B cell (primary cell): ENCODE measurements at places on chromosomes 16 and 17.
A peak's percentile ranks its signal among the peaks of the same experiment; 100 is the strongest.

DNA sequence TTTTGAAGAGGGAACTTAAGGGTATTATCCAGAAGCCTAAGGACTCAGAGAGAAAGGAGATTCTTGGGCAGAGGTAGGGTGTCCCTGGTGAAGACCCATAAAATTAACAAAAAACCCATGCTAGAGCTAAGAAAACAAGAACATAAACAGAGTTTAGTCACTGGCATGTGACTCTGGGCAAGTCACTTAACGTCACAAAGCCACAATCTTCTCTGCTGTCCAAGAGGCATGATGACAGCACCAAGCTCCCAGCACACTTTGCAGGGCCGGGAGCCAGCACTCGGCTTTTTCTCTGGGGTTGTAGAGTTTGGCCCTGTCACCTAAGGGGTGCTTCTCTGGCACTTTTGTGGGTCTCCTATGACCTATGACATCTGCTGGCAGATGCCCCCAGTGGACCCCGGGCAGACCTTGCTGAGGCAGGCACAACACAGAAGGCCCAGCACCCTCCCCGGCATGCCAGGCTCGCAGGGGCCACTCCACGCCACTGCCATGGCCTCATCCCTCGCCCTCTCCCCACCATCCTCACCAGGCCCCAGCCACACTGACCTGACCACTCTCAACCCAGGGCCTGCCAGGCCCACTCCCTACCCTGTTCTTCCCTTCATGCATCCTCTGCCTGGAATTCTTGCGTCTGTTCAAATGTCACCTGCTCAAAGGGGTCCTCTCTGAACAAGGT lies 69.8 kb downstream of the DYNLRB2 start:
- no peak overlapping the region for H3K27ac ChIP-seq
- H3K27me3 ChIP-seq: no peaks in the 10 kb centered on the region
- no peak overlapping the region for H3K4me3 ChIP-seq

- H3K4me3 ChIP-seq: no peak overlapping the region
- H3K4me1 ChIP-seq: peaks cover 14% of the 10 kb centered on the region
- DNase-seq: no peak
- no peaks in the 10 kb centered on the region for H3K27me3 ChIP-seq
- no peak overlapping the region for H3K27ac ChIP-seq
- H3K36me3 ChIP-seq: no peaks in the 10 kb centered on the region
These were observed 123.3 kb downstream of the CDH13 start for GRCh38 chr16:82750068-82750467.

DNA sequence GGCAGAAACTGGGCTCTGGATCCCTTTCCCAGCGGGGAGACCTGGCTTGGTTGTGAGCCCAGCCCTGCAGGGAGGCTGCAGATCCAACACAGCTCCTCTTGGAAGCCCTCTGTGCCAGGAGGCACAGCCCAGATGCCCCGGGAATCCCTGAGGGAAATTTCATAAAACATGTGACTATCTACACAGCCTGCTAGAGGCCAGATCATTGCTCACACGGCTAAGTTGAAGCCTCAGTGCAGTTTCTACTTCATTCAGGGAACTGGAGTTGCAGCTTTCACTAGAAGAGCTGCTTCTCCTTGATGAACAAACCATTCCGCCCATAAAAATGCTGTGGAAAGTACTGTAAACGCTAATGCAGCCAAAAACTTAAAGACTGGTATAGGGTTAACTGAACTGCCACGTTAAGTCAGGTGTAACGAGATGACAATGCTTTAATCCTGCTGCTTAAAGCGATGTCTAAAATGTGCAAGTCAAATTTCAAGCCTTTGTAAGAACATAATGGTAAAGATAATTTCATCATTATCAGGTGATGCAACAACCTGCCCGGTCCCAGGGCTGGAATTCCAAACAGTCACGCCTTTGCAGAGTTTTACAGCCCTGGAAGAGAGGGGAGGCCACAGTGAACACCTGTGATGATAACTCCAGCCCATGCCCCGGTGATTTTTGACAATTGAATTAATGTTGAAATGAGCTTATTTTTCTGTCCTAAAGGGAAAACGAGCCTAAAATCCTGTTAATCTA lies 172.5 kb downstream of the ZFHX3 start:
- H3K4me3 ChIP-seq: no peak overlapping the region
- no peaks in the 10 kb centered on the region for H3K4me1 ChIP-seq
- H3K27me3 ChIP-seq: no peaks in the 10 kb centered on the region

GRCh38 chr17:52147431-52147830 lies 11.1 kb downstream of the CA10 start:
- no peak overlapping the region for H3K4me3 ChIP-seq
- no peaks in the 10 kb centered on the region for H3K4me1 ChIP-seq
- H3K27ac ChIP-seq: no peak overlapping the region

DNA sequence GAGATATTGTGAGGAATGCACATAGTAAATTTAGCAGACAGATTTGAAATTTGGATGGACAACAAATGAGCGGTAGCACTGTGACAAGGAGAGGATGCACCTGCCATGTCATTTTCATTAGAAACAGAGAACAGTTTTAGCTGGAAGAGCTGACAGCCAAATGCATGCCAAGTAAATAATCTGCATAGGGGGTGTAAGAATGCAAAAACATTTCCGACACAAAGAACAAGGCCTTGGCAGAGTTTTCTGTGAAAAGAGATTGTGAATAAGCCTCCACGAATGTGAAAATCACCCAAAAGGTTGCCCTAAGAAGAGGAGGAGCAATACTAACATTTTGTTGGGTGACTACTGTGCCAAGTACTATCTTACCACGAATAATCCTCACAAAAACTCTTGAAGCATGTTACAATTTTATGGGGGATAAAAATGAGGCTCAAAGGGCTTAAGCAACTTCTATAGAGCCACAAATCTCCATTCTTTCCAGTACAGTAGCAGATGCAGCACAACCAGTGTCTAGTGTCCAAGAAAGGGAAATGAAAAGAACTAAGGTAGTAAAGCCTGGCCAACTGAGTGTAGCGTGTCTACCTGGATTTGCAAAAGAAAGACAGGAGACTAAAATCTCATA lies 28.3 kb downstream of the TMEM100 start:
- peaks cover 4% of the 10 kb centered on the region for H3K27me3 ChIP-seq
- no peak for DNase-seq
- no peak overlapping the region for H3K4me3 ChIP-seq
- no peak overlapping the region for H3K27ac ChIP-seq
- H3K36me3 ChIP-seq: no peaks in the 10 kb centered on the region

- no peak overlapping the region for H3K27ac ChIP-seq
- H3K36me3 ChIP-seq: peaks cover 57% of the 10 kb centered on the region
- peaks cover 34% of the 10 kb centered on the region for H3K4me1 ChIP-seq
- no peaks in the 10 kb centered on the region for H3K27me3 ChIP-seq
These were observed 20.3 kb downstream of the PARN start for GRCh38 chr16:14609716-14610115.

DNA sequence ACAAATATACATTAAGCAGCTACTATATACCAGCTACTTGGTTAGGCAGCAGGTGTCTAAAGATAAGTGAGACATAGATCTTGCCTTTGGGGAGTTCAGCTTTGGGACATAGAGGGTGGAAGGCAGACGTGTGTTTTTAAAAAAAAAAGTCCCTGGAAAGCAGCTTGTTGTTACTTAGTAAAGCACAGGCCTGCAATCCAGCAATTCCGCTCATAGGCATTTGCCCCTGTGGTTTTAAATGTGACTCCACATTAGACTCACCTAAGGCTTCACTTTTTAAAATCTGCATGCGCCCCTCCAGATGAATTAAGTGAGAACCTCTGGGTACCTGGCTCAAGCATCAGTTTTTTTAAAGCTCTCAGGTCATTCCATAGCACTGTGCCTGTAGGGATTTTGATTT lies 7.2 kb upstream of the MLYCD start:
- no peaks in the 10 kb centered on the region for H3K36me3 ChIP-seq
- H3K27ac ChIP-seq: no peak overlapping the region
- H3K4me3 ChIP-seq: no peak overlapping the region

DNA sequence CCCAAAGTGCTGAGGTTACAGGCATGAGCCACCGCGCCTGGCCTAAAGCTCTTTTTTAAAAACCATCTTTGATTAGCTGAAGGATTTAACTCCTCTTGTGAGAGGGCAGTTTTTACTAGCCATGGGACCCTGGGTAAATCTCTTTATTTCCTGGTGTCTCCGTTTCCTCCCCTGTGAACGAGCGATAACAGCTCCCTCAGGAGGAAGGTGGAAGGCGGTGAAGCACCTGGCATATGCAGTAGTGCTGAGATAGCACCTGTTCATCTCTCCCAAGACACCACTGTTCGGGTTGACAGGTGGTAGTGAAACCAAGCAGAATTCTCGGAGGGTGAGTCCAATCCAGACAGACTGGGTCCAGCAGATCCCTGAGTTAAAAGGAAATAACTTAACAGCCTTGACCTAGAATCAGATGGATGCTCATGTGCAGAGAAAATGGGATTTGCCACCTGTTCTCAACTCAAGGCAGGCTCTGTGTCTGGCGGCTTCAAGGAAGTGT lies 86.2 kb downstream of the CRISPLD2 start:
- no peak overlapping the region for H3K27ac ChIP-seq
- H3K27me3 ChIP-seq: no peaks in the 10 kb centered on the region
- DNase-seq: no peak
- no peaks in the 10 kb centered on the region for H3K36me3 ChIP-seq
- H3K4me3 ChIP-seq: no peak overlapping the region

- no peak overlapping the region for H3K4me3 ChIP-seq
- no peaks in the 10 kb centered on the region for H3K4me1 ChIP-seq
- no peak for DNase-seq
- no peak overlapping the region for H3K27ac ChIP-seq
- H3K27me3 ChIP-seq: no peaks in the 10 kb centered on the region
- H3K36me3 ChIP-seq: peaks cover 1% of the 10 kb centered on the region
These were observed 60.6 kb upstream of the CRYM start for GRCh38 chr16:21338537-21339268.

GRCh38 chr16:53626161-53626560 lies 77.5 kb downstream of the RPGRIP1L start:
- H3K36me3 ChIP-seq: no peaks in the 10 kb centered on the region
- no peak overlapping the region for H3K27ac ChIP-seq
- no peaks in the 10 kb centered on the region for H3K4me1 ChIP-seq
- DNase-seq: no peak

DNA sequence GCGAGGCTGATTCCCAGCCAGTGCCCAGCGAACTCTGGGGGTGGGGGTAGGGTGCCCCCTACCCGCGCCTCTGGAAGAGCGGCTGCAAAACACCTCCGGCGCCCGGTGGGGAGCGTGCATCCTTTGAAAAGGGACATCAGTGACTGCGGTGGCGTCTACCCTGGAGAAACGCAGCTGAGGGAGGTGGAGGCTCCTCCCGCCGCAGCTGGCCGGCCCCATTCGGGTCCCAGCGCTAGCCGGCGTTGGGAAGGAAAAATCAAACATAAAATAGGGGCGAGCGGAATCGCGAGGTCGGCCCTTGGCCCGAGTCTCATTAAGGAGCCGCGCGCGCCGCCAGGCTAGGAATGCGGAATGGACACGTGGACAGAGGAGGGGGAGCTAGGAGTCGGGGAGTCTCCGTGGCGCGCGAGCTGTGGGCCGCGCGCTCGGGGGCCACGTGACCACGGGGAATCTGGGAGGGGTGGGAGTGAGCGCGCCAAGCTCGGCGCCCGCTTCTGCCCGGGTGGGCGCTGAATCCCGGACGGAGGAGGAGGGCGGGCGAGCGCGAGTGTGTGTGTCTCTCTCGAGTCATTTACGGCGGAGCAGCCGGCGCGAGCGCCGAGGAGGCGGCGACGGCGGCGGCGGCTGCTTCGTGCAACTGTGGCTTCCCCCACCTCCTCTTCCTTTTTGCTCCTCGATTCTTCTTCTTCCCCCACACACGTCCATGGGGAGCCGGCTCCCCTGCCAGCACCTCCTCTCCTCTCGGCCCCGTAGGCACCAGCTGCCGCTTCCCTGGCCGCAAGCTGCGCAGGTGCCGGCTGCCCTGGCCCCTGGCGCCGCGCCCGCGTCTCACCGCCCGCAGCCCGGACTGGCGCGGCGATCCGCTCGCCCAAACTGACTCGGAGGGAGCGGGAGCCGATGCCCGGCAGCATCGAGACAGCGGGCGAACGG lies at the start of gene TMEM132E:
Gene TMEM132E, plus strand, starts transcription at position 566 of the 930 bp plus-strand sequence. CDS start 1,495 bp downstream, outside the sequence.
- H3K27ac ChIP-seq: no peak within 1 kb of the TSS
- no peaks in the 10 kb centered on the region for H3K36me3 ChIP-seq
- H3K27me3 ChIP-seq: peaks cover 27% of the 10 kb centered on the region
- H3K4me1 ChIP-seq: peaks cover 30% of the 10 kb centered on the region
- DNase-seq: peak; percentile 14
- peak within 1 kb of the TSS; percentile 41 for H3K4me3 ChIP-seq

DNA sequence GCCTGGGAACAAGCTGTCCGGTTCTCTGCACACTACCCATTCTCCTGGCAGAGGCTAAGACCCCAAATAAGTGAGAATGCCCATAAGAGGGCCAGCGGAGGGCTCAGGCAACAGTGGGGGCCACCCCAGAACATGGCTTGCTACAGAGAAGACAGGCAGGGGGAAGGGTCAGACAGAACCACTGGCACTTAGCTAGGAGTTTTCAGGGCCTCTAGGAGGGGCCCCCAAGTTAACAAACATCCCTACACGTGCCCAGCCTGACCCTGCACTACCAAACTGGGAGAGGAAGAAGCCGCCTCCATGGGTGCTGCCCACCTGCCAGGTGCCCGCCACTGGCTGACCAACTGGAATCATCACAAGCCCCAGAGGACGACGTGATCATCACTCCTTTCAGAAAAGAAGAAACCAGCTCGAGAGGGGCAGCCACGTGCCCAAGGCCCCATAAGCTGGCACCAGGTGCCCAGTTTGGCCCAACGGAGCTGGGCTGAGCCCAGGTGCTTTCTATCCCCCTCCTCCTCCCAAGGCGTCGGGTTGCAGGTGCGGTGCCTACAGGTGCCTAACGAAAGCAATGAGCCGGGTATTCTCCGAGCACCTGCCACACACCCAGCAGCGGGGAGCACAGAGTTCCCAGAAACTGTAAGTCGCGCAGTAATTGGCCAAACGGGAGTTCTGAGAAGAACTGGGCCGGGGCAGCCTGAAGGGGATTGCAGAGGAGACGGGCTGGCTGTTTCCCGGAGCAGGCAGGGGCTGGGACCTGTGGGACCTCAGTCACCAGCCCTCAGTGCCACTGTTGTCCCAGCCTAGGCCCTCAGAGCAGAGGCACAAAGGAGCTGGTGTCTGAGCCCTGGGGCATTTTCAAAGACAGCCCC lies 13.2 kb downstream of the RPH3AL start:
- no peak overlapping the region for H3K4me3 ChIP-seq
- DNase-seq: no peak
- peaks cover 7% of the 10 kb centered on the region for H3K27me3 ChIP-seq
- H3K27ac ChIP-seq: no peak overlapping the region
- H3K36me3 ChIP-seq: no peaks in the 10 kb centered on the region

- no peaks in the 10 kb centered on the region for H3K36me3 ChIP-seq
- no peaks in the 10 kb centered on the region for H3K4me1 ChIP-seq
- no peak overlapping the region for H3K4me3 ChIP-seq
- H3K27me3 ChIP-seq: peaks cover 5% of the 10 kb centered on the region
These were observed 95.4 kb downstream of the MRM1 start for GRCh38 chr17:36696805-36697204.

- no peaks in the 10 kb centered on the region for H3K27me3 ChIP-seq
- H3K36me3 ChIP-seq: peaks cover 2% of the 10 kb centered on the region
- peaks cover 12% of the 10 kb centered on the region for H3K4me1 ChIP-seq
- H3K4me3 ChIP-seq: no peak overlapping the region
- H3K27ac ChIP-seq: no peak overlapping the region
- DNase-seq: no peak
These were observed 55.7 kb downstream of the ABR start for GRCh38 chr17:1123921-1124715.
